Retinal pigment epithelial cell (primary cell): ENCODE measurements at places on chromosomes 5 and 9.

- DNase-seq, result no peak
Measured at GRCh38 chr5:62306896-62307689, 1.1 kb downstream of the KIF2A start.

DNA sequence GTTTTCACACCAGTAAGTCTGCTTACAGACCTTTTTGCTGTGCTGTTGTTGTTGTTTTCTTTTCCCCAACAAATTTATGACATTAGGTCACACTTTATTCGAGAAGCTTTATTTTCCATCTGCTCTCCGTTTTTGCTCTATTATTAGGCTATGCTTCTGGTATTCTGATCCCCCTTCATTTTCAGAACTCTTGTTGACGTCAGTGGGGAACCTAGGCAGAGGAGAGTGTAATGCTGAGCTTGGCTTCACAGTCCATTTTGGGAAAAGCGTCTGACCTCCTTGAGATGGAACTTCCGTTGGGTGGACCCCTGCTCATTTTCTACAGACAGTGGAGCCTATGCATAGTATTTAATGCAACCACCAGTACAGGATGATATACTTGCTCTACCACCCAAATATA is 387.9 kb upstream of the MEF2C start:
- no peak for DNase-seq

GRCh38 chr5:136012041-136012804 is 16.6 kb upstream of the TGFBI start:
- DNase-seq, result peak; percentile 46

GRCh38 chr5:148620696-148621095 is 33.6 kb downstream of the HTR4 start:
- DNase-seq, result no peak

- DNase-seq, result no peak
Measured at GRCh38 chr5:153030755-153031725, 459.4 kb upstream of the GRIA1 start.

GRCh38 chr5:178149199-178149932 is 4.3 kb downstream of the NHP2 start:
- DNase-seq, result no peak

- DNase-seq, result peak; percentile 99
Measured at GRCh38 chr5:78638423-78638822, 10.1 kb downstream of the LHFPL2 start.

DNA sequence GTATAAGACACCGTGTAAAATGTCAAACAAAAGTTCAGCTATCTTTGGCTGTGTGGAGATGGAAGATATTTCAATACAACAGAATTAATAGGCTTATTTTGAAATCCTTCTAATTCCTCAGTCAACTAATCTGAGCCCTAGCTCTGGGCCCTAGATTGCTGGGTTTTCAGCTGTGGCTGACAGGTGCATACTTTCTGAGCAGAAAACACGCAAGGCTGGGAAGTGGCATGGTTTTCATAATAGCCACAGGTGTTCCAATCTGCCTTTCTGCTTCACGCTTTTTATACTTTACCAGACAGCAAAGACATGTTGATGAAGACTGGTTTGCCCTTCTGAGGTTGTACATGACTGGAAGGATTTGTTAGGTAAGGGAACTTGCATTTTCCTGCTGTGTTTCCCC is 20.7 kb upstream of the XPA start:
- no peak for DNase-seq

GRCh38 chr5:158309088-158309807 is 450.3 kb upstream of the CLINT1 start:
- no peak for DNase-seq

DNA sequence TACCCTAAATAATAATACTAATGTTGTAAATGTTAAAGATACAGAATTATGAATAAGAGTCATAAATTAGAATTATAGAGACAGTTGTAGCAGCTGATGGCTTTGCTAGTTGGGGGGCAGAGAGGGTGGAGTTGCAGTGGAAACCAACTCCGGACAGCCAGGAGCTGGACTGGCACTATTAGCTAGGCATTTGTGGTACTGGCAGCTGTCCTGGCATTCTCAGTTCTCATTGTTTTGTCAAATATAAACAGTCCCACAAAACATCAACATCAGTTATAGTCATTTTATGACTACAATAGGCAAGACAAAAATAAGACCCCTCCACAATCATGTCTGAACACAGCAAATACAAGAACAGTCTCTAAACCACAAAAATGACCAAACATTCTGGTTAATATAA is 2.8 kb upstream of the FBXL17 start:
- no peak for DNase-seq

DNA sequence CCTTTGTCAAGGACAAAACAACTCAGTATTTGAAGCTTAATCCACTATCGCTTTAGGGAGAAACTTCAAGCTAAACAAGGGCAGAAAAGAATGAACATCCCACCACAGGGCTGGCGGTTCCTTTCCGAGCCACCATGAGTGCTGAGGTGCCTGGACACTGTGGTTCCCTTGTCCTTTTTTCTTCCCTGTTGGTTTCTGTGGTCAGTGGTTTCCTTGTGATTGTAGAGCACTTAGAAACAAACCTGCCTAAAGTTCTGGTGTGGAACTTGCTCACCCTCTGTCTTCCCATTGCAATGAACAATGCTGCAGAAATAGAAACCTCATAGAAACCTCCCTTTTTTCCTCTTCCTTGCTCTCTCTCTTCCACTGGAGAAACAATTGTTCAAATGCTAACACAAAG is 79.3 kb upstream of the TBC1D2 start:
- DNase-seq, result no peak

DNA sequence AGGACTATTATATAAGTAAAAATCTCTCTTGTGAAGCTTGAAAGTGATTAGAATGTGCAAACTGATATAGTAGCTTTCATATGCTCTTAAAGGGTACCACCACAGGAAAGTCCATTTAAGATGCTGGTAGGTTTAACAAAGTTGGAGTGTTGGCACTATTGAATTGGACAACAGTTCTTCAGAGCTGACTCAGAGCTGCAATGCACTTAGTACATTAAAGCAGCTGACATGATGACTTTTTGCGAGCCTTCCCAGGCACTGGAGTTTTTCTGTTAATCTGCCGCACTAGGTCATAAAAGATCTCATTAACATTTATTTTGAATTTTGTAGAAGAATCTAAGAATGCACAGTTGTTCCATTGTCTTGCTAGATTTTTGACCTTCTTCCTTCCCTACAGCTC is 243.8 kb downstream of the ADAMTSL1 start:
- DNase-seq, result no peak

DNA sequence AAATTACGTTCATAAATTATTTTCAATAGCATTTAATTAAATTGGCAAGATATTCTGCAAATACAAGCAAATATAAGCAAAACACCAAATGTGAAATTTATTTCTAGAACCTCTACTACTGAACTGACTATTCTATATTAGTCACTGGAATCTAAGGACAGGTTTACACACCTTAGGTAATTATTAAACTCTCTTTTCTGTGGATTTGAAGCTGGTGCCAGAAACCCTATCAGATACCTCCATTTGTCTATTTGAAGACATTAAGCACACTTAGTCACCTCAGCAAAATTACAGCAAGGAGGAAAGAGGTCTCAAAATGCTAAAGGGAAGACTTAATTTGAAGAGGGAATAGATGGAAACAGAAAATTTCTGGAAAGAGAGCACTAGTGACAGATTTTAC is 83.4 kb downstream of the CPLANE1 start:
- no peak for DNase-seq

- DNase-seq, result no peak
Measured at GRCh38 chr9:92850898-92851297, 26.9 kb downstream of the ZNF484 start.

DNA sequence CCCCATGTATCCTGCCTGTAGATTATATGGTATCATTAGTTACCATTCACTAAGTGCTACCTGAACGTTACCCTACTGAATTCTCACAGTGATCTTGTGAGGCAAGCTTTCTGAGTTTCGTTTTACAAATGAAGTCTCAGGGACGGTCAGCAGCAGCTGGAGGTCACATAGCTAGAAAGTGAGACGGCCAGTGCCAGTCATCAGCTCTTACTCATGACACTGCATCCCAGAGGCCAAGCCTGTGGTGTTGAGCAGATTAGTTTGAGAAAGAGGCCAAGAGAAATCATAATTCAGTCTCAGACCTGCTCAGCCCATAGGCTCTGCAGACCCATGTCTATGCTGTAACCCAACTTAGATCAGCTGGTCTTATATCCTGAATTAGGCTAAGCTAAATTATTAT is 95.7 kb upstream of the EGFLAM start:
- no peak for DNase-seq

DNA sequence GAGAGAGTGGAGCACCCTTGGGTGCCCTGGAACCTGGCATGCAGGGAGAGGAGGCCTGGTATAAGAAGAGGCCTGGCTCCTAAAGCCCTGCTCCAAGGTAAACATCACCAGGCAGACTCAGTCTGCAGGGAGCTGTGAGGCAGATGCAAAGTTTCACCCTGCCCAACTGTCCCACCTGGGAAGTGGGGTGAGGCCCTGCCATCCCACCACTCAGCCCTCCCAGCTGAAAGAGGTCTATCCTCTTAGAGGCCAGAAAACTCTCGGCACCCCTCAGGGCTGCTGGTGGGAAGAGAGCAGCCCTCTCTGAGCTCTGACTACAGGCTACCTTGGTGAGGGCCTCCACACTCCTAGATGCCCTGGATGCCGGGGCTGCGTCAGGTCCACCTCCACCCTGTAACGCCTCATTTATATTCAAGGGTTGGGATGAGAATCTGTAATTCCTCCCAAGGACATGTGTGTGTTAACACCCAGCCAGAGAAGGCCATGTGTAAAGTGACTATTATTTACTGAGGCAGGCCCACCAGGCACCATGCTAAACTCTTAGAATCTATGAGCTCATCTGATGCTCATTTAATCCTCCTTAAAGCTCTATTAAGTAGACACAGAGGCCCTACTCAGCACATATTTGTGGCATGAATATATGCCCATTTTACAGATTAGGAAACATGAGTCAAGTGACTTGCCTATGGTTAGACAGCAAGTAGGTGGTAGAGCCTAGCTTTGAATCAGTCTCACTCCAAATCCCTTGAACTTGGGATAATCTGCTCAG is 205.9 kb downstream of the FSTL4 start:
- no peak for DNase-seq

- DNase-seq, result no peak
Measured at GRCh38 chr9:124298646-124299235, 41.0 kb downstream of the NEK6 start.

- DNase-seq, result no peak
Measured at GRCh38 chr9:90037146-90037797, 432.5 kb downstream of the GADD45G start.

GRCh38 chr5:134240421-134240962 is 14.6 kb upstream of the PPP2CA start:
- peak; percentile 52 for DNase-seq

GRCh38 chr9:133119846-133120500 is 1.1 kb downstream of the RALGDS start:
- no peak for DNase-seq

- DNase-seq, result no peak
Measured at GRCh38 chr5:57690724-57691123, 208.1 kb upstream of the ACTBL2 start.

DNA sequence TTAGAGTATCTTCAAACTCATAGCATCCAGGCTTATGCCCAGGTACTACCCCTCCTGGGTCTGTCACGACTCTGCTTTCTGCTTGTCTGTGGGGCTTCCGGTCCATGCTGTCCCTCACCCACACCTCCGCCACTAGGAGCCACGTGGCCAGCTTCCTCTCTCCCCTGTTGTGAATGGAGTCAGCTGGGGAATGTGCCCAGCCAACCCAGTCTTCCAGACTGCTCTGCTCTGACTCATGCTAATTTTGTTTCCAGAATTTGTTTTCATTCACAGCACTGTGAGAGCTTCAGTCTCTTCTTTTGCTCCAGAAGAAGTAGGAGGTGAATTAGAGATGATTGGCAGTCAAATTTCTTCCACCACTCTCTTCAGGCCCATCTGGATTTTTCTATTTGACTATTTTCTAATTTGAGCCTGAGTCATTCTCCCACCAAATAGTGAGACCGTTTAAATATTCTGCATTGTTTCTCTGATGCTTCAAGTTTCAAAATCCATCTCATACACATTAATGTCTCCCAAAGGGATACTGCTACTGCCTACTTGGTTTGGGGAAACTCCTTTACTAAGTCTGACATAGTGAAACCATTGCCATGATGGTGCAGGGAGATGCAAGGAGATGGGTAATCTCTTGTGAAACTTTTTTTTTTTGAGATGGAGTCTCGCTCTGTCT is 424.1 kb upstream of the KIF2A start:
- peak; percentile 11 for DNase-seq

- DNase-seq, result no peak
Measured at GRCh38 chr5:159619826-159620225, 289.5 kb upstream of the IL12B start.

DNA sequence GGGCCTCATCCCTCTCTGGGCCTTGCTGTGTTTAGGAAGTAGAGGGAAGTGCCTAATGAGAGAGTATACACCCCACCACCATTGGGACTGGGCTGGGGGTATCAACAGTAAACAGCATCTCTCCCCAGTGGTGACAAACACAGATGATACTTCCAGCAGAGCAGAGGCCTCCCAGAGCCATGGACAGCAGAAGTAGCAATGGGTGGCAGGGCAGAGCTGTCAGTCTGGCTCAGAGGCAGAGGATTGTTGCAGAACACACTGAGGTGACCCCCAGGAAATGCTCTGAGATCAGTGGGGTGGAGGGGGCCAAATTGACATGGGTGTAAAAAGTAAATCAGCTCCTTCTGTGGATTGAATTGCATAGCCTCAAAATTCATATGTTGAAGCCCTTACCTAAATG is 12.1 kb upstream of the P4HA2 start:
- no peak for DNase-seq

- no peak for DNase-seq
Measured at GRCh38 chr5:175460126-175460525, 16.1 kb upstream of the DRD1 start.

- DNase-seq, result peak; percentile 35
Measured at GRCh38 chr5:138391859-138392386, 39.4 kb downstream of the KDM3B start.

DNA sequence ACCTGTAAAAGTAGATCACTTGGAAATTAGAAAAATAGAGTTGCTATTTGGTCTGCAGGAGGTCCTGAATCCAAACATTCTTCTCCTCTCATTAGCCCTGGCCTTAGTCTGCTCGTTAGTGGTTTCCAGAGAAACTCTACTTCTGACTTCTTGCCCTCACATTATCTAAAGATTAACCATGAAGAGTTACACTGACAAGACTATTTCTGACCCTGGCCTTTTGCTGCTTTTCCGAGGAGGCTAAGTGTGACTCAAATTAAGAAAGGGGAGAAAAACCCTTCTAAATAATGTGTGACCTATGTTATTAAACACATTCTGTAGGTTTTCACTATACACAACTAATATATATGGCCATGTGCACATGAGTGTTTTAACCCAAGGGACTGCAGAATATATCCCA is 302.4 kb downstream of the RAB3C start:
- no peak for DNase-seq

- DNase-seq, result peak; percentile 23
Measured at GRCh38 chr5:180328296-180329137, 24.6 kb downstream of the GFPT2 start.
